Stimulated activated CD4-positive, alpha-beta T cell treated with anti-CD3 and anti-CD28 coated beads, Interleukin-2, amount 100 ng/mL, for 48 hours (primary cell): ENCODE measurements at places on chromosomes 12 and 14.

DNA sequence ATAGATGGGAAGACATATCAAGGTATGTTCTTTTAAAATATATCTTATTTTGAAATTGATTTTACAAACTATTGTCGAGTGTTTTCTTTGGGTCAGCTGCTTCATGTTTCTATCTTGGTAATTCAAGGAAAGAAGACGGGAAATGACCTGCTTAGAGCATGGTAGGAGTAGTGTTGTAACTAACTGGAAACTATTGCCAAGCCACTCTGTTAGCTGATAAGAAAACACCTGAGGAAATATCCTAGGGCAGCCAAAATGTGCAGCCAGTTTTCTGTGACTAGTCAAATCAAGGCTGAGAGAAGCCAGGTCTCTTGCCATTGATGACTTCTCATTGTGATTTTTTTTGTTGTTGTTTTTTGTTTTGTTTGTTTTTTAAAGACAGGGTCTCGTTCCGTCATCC, 30.2 kb downstream of the METAP2 start:
- DNase-seq, result no peak

GRCh38 chr12:8594072-8594471, 18.6 kb downstream of the AICDA start:
- DNase-seq, result no peak

DNA sequence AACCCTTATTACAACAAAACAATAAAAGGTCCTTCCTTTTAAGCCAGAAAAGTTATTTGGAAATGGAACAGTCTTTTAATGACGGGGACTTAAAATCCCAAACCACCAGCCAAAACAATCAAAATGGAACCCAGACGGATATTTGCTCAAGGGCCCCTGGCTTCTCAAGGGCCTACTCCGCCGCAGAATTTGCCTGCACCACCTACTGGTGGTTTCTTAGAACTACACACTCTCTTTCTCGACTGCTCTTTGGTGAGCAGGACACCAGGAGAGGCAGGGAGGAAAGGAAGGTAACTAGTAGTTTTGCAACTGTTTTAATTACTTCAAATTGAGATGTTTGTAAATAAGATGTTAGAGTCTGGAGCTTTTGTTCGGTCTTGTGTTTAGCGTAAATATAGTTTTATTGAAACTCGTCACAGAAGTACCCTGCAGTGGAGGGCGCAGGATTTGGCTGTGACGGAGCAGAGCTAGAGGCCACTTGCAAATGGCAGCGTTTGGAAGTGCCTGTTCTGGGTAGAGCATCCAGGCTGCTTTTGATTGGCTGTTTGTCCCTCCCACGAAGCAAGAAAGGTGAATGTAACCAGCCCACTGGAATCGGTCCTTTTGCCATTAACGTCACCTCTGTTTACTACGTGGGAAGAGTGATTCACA, 238.5 kb downstream of the CACNA1C start:
- no peak for DNase-seq

DNA sequence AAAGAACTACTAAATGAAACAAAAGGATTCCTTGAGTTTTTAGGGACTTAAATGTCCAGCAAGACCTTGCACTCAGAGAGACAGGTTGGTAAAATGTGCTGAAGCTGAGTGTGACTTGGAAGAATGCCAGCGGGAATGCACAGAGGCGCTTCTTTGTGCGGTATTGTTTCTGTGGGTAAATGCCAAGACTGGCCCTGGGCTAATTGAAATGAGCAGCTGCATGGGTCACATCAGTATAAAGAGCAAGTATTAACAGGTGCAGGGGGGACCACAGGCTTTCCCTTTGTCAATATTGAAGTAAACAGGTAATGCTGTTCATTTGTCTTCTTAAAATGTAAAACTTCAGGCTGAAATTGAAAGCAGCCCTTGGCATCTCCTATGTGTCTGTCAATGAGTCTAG, 74.3 kb downstream of the LMO3 start:
- no peak for DNase-seq

- DNase-seq, result peak; percentile 22
Observed at GRCh38 chr14:77375973-77376770, 722 bp downstream of the TMED8 start.

DNA sequence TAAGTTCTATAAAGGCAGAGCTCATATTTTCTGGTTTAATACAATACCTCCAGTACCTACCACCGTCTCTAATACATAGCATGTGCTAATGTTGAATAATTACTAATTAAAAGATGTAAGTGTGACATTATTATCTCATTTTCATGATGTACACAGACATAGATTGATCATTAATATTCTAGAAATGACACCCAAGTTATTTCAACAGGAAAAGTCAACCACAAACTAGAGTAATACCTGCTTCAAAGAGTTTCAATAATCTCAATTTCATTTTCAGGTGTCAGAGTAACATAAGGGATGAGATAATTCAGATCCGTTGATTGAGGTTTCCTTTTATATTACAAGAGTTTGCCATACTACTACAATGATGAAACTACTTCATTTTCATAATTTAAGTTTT, 388.9 kb downstream of the SOX5 start:
- no peak for DNase-seq

DNA sequence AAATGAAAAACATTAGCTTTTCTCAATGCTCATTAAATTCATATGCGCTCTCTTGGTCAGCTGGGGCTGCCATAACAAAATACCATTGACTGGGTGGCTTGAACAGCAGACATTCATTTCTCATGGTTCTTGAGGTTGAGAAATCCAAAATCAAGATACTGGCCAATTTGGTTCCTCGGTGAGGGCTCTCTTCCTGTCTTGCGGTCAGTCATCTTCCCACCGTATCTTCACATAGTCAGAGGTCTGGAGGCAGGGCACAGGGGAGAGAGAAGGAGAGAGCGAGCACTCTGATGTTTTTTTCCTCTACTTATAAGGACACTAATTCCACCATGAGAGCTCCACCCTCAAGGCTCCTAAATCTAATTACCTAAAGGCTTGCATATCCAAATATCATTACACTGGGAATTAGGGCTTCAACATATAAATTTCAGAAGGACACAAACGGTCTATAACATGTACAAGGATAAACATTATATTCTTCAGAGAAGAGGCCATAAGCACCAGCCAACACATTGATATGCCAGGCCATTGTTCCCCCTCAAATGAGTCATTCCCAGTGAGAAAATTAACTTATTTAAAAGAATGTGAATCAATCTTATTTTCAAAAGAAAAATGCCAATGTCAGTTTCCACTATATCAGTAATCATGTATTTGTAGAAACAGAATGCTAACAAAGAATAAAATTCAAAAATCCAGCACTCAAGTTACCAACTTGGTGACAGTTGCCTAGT, 152.2 kb downstream of the BTG1 start:
- DNase-seq, result no peak

DNA sequence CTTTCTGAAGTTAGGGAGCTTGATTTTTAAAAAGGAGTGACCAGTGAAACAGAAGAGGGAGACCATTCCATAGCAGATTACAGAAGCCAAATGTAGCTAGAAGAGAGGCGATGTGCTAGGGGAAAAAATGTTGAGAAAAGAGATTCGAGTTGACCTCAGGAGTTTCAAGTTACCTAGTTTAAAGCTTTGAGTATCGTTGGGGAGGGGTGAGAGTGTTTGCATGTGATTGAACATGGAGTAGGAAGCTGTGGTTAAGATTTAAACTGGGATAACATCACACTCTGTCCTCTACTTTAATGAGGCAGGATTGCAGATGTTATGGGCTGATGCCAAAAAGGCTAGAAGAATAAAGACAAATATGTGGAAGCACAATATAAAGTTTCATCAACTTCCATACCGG, 3.7 kb downstream of the LETMD1 start:
- DNase-seq, result no peak

- DNase-seq, result no peak
Observed at GRCh38 chr12:70466753-70467152, 100.7 kb downstream of the KCNMB4 start.

GRCh38 chr12:113898466-113898865, 67.7 kb downstream of the RBM19 start:
- no peak for DNase-seq

DNA sequence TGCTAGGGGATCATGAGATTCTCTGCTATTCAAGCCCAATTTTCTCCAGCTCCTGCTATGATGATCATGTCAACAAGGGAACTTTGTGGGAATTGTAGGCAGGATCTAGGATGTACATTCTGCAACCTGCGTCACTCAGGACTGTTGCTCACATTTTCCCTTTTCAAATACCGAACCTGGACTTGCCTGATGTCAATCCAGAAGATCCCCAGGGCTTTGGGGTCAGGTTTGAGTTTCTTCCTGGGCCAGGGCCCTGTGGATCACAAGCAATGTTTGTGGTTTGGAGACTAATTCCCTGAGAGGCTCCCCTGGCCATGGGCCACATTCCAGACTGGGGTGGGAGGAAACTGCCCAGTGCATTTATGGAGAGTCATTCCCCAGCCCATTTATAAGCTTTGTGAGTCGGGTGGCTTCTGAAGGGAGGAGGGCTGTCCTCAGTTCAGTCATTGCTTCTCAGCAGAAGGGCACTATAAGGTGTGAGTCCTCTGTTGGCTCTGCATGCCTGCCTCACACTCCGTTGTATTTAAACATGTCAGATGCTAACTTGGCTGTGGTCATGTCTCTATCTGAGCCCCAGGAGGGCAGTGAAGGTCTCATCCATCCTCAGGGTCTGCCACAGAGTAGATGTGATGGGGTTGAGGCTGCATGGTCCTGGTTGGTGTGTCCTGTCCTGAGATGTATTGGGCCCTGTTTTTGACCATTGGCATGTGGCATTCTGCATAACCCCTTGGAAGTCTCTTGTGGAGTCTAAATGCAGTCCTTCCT, 6.5 kb downstream of the KRT86 start:
- no peak for DNase-seq
